ENCODE measurements at places on chromosomes 2 and 18.

- DNase-seq = no peak
These were observed 102.9 kb downstream of the PRKCE start for GRCh38 chr2:45754131-45755010.

GRCh38 chr18:3725115-3725514, 275.1 kb downstream of the TGIF1 start:
- DNase-seq = no peak

DNA sequence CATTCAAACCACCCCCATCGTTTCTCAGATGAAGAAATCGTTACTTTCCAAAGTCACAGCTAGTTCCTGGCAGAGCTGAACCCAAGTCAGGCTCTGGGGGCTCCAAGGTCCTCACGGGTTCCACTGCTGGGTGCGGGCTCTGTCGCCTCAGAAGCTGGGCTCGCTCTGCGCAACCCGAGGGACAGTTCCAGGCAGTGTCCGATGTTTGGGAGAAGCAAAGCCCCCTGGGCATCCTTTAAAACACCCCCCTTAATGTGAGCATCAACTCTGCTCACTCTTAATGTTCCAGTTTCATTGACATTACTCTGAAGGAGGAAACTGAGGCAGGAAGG, 796 bp downstream of the AOX1 start:
- no peak for DNase-seq

DNA sequence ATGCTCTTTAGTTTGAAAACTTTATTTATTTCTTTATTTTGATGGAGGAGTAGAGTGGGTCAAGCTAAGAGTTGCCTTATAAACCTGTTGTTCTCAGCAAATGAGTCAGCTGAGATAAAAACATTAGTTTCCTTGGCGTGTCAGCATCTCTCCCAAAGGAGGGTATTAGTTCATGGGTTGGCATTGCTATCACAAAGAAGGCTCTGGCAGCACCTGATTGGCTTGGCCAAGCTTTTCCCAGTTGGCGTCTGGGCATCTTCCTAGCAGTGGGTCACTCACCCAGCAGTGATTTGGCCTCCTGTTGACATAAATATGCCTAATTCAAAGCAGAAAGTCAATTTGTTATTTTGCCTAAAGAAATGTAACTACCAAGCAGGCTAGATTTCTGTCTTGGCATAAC, 200.7 kb upstream of the TNP1 start:
- no peak for DNase-seq

DNA sequence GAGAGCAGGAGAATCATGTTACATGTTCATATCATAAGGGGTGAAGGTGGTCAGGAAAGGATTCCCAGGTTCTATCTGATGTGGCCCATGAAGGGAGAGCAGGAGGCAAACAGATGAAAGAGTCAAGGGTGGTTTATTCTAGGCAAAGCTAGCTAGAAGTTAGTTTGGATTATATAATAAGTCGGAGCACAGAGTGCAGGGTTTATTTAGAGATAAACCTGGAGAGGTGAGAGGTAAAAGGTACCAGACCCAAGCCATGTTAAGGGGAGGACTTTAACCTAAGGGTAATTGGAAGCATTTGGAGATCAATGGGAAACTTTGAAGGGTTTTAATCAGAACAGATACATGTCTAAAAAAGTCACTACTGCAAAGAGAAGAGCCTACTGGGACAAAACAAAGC, 69.2 kb upstream of the LRATD1 start:
- DNase-seq = no peak

DNA sequence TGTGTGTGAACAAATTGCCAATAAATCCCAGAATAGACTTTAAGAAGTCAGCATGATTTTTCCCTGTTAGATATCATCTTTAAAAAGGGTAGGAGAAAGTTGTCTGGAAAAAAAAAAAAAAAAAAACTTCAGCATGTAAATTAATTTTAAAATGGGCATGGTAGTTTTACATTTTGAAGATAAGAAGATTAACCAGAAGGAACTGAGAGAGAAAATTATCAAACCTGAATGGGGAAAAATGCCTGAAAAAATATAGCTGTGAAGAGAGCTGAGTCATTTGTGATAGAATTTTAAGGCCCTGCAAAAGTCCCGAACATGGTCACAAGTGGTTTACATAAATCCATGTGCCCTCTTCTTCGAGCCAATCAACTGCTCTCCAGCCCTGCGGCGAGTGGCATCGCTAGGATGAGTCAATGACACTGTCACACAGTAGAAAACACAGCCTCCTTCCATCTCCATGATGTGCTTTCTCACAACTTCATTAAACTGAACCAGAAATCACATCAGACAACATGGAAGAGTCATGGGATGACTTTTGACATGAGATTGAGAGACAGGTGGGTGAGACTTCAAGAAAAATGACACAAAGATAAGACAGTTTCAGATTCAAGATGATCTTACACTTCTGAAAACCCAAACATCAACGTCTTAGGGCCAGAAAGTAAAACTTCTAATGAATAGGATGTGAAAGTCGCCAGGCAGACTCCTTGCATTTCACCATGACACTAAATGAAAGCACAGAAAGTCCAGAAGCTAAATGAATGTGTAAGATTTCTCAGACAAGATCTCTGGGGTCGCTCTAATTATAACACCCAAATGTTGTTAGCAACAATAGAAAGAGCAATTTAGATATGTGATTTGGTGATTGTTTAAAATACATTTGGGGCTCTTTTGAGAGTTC, 273.0 kb upstream of the ID2 start:
- DNase-seq = no peak

GRCh38 chr2:33419581-33420200, 56.8 kb upstream of the RASGRP3 start:
- no peak for DNase-seq

DNA sequence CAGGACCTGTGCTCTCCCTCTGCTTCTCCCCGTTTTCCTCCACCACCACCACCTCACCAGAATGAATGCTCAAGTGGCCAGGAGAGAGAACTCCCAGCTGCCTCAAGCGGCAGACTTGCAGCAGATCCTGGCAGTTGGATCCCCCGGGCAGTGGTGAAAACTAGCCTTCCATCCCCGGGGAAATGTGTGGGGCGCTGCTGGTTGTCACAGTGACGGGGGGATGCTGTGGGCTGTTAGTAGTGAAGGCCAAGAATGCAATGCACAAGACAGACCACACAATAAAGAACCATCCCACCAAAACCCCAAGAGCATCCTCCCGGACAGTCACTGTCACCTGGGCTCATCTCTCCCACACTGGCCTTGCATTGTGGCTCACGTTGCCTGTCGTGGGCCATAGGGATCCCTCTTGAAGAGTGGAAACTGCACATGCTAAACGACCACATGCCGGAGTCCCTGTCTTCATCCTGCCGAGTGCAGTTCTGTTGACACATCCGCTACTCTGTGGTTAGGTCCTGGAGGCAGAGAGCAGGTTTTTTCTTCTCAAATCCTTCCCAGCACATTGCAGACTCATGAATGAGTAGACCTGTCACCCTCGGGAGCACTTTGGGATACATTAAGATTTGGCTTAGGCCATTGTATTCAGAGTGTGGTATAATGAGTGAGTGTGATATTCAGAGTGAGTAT, 13.5 kb downstream of the SPATA3 start:
- DNase-seq = no peak

- DNase-seq = no peak
These were observed 88.2 kb downstream of the TMEM163 start for GRCh38 chr2:134630504-134631159.

DNA sequence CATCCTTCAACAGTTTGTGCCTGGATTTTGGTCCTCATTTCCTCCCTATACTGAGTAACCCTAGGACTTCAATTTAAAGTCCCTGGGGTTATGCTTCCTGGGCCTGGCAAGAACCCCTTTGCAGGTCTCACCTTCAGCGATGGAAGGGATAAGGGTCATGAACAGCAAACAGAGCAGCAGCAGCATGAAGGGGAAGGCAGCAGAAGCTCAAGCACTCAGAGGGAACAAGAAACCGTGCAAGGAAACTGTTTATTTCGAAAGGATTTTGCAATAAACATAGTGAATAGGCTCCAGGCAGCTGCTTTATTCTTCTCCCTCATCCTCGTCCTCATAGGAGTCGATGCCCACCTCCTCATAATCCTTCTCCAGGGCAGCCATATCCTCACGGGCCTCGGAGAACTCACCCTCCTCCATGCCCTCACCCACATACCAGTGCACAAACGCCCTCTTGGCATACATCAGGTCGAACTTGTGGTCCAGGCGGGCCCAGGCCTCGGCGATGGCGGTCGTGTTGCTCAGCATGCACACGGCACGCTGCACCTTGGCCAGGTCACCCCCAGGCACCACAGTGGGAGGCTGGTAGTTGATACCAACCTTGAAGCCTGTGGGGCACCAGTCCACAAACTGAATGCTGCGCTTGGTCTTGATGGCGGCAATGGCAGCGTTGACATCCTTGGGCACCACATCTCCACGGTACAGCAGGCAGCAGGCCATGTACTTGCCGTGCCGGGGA, 2.8 kb upstream of the TUBA4B start:
- no peak for DNase-seq

DNA sequence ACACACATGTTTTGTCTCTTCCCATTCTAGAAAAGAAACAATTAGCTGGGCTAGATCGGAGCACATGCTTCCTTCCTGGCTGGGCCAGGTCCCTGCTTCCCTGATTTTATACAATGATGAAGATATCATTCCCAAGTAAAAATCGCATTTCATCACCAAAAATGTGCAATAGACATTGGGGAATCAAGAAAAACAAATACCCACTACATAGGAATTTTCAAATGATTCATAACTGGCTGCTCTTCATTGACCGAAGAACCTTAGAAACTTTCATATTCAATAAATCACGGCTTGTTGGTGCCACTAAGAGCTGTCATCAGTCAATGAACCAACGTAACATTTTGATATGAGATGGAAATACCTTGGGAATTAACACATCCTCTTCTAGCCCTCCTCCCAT, 373.6 kb upstream of the TRIB2 start:
- no peak for DNase-seq

GRCh38 chr2:43294973-43295603, 68.7 kb upstream of the ZFP36L2 start:
- DNase-seq = no peak

- DNase-seq = no peak
These were observed 19.8 kb upstream of the PLEK start for GRCh38 chr2:68345129-68345875.

DNA sequence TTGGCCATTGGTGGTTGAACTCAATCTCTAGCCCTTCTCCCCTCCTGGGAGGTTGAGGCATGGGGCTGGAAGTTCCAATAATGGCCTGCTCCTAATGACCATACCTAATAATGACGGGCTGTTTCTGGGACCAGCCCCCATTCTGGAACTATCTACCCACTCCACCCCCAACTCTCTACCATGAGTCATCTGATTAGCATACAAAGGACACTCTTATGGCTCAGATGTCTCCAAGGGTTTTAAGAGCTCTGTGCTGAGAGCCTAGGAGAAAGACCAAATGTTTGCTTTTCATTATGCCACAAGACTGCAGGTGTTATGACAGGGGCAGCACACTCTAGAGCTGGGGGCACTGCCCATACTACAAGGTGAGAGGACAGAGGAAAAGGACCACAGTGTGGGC, 137.0 kb upstream of the NCKAP5 start:
- no peak for DNase-seq

- DNase-seq = peak; percentile 78
These were observed 7.5 kb downstream of the ACYP2 start for GRCh38 chr2:54122939-54123338.

DNA sequence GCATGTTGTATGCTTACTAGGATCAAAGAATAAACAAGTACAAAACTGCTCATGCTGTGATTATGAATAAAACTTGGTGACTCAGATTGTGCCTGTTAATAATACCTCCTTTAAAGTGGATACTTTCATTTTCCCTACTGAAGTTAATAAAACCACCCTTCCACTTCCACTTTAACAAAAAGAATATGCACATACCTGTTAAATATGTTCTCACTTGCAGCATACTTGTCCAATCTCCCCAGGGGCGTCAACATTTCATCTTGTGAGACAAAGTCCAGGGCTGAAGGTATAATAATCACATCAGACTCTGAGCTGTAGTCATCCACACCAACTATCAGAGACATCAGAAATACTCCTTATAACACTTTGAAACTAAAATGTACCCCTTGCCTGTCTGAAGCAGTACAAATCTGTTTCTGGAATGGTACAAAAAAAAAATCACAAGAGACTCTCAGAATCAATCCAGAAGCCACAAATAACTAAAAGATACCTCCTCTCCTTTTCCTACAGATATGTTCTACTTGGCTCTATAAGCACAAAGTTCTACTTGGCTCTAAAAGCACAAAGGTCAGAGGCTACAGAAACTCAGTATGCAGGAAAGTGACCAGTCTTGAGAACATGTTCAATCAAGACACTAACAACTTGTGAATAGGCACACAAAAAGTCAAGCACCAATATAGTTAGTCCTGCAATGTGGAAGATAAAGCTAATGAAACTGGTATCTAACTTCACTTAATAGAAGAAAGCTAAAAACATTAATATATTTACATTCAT, 19.3 kb downstream of the PPP4R1 start:
- DNase-seq = no peak

- no peak for DNase-seq
These were observed 55.3 kb downstream of the MSH6 start for GRCh38 chr2:47838249-47838648.

- no peak for DNase-seq
These were observed 477.0 kb upstream of the MEIS1 start for GRCh38 chr2:65957886-65958285.

DNA sequence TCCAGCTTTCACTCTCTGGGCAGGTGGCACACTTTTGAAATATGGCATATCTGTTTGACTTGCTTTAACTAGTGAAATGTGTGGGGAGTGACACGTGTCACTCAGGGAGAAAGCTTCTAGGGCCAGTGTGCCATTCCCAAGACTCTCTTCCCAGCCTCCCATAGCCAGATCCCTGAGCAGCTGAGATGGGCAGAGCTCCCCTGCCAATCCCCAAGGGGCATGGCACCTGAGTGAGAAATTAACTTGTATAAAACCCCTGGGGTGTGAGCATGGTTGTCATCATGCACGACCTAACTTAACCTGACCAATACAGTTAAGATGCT, 39.0 kb upstream of the MARCO start:
- no peak for DNase-seq

DNA sequence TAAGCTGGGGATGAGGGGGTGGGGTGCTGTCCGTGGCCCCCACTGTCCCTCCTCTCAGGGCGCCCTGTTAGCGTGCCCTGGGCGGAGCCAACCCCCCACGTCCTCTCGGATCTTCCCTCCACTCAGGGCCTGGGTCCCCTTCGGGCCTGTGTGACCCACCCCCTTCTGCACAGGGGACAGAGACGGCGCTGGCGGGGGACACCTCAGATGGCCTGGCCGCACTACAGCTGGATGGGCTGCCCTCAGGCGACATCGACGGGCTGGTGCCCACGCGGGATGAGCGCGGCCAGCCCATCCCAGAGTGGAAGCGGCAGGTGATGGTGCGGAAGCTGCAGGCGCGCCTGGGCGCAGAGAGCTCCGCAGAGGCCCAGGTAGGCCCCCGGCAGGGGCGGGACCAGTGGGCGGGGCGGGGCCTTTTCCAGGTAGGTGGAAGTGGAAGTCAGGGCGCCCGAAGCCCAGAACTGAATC, 9.9 kb upstream of the KLHL30 start:
- no peak for DNase-seq

DNA sequence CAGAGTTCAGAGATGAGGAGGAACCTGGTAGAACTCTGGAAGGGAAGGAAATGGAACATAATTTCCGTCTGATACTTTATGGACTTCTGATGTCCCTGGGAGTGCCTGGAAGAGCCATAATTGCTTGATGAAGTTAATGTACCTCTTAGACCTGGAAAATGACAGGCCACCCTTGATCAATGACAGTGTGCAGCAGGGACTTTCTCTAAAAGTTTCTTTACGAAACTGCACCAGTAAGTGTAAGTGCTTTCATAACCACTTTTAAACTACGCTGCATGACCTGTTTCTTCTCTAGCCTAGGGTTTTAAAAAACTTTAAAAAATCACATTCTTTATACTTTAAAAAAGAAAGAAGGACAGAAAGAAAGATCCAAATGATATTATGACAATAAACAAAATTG, 164.5 kb downstream of the LPIN1 start:
- no peak for DNase-seq

- DNase-seq = no peak
These were observed 577.1 kb upstream of the KLHL29 start for GRCh38 chr2:22807872-22808271.

All from GM03348 (cell line).